ENCODE measurements at places on chromosomes 12 and 14.

DNA sequence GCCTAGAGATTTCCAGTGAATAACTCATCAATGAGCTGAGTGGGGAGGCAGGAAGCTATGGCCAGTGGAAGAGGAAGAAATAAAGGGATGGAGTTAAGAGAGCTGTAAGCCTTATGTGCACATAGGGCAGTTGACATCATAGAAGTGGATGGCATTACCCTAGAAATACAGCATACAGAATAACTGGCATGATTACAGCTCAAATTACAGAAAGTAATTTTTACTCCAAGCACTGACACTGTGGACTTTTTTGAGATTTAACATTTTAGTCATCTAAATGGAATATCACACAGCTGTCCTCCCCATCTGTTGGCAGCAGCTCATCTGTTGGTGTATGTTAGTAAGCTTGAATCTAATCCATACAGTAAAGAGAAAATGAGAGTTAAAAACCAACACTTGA is 5.4 kb upstream of the IPO8 start:
- DNase-seq = no peak

- DNase-seq = no peak
Measured at GRCh38 chr14:24576771-24577170, 721 bp upstream of the CTSG start.

GRCh38 chr12:113232840-113233585 is 11.7 kb downstream of the TPCN1 start:
- DNase-seq = peak; percentile 38

GRCh38 chr12:8594072-8594471 is 18.6 kb downstream of the AICDA start:
- DNase-seq = no peak

DNA sequence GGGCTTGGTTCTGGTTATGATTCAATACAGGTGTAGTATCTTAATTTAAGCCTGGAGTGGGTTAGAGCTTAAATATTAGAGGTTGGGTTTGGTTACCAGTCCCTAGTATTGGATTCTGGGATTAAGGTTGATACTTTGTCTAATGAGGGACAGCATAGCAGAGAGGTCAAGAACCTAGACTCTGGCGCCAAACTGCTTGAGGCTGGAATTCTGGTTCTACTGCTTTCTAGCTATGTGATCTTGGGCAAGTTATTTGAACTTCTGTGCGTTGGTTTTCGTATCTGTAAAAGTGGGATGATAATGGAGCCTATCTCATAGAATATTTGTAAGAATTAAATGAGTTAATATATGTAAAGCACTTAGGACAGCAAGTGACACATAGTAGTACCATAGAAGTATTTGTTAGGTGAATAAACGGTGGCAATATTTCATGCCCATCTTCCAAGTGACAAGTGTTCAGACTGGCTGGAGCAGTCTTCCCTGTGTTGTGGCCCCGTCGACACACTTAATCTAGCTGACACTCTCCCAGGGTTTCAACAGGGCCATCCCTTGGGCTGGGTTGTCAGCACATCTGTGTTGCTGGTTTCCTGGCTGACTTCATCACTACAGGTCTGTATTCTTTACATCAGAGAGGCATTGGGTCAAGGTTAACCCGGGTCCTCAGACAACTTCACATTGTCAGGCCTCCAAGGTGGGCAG is 3.0 kb downstream of the ENDOU start:
- no peak for DNase-seq

DNA sequence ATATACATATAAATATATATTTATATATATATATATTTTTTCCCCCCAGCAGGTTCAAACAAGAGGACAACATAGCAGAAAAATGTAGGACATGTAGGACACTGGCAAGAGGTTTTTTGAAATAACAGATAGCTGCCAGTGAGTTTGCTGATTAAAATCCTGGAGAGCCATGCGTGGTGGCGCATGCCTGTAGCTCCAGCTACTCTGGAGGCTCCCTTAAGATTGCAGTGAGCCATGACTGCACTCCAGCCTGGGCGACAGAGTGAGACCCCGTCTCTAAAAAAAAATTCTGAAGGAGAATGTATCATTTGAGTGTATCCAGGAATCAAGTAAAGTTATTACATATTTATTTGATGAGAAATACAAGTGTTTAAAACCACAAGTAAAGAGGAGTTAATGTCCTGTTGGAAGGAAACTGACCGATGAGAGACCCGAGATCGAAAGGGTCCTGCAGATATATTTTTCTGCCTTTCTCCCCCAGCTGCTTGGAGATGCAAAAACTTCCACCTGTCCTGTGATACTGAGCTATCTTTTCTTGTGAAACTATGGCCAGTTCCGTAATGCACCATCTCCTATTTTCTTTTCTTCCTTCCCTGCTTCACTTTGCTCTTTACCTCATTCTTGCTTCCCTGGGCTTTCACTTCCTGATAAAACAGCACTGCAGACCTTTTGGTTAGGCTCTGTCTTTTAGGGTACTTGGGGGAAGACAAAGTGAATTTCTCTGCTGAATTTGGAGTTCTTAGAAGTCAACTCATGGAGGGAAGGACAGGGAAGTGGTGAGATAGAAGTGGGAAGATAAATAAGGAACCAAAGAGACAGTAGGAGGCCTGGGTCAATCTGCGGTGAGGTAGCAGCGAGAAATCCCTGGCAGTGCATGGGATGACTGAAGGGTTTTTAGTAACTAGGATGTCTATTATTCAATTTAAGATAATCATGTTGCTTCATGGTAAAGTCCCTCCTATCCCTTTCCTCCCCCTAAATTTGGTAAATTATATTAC is 41.2 kb upstream of the SLC2A13 start:
- DNase-seq = no peak

DNA sequence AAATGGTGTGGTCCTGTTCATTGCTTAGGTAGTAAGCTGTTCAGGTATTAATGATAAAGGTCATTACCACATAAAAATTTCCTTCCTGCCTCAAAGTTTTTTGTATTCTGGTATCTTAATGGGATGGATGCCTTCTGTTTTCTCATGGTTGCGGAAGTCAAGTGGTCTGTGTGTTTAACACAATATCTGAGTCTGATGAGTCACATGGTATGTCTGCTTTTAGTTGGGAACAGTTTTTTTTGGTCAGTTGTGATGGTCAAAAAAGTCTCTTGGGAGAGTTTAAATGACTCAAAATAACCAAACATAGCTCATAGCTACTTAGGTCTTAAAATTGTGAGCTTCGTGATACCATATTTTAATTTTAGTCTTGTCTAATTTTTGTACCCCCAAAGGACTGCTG is 40.7 kb downstream of the STK38L start:
- DNase-seq = no peak

- DNase-seq = no peak
Measured at GRCh38 chr12:124008595-124008994, 35.6 kb downstream of the ZNF664 start.

GRCh38 chr12:39074063-39074462 is 168.7 kb upstream of the CPNE8 start:
- DNase-seq = no peak

- DNase-seq = no peak
Measured at GRCh38 chr12:129790930-129791329, 112.9 kb downstream of the TMEM132D start.

DNA sequence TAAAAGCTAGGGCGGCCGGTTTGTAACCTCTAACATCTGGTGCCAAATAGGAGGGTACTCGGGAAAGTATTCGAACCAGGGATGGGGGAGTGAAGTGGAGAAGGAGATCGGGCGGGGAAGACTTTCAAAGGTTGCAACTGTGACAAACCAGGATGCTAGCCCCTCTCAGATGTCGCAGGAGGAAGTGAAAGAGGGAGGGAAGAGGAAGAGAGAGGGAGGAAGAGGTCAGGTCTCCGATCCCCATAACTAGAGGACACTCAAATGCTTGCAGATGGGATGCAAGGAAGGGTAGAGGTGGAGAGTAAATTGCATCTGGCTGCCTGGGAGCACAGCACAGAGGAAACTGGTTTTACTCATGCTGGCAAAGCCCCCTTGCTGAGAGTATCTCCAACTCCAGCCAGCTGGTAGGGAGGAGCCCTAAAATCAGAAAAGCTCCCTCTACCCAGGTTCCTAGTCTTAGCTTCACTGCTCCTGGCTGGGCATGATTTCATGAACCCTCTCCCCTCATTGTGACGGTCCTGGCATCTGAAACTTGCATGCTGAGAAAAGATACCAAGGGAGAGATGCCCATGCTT is 696.7 kb upstream of the TBX3 start:
- no peak for DNase-seq

GRCh38 chr14:51544471-51544870 is 107.2 kb upstream of the FRMD6 start:
- DNase-seq = no peak

- DNase-seq = no peak
Measured at GRCh38 chr12:87779858-87780498, 249.2 kb downstream of the C12orf50 start.

GRCh38 chr12:70835948-70836347 is 84.6 kb downstream of the PTPRR start:
- no peak for DNase-seq

DNA sequence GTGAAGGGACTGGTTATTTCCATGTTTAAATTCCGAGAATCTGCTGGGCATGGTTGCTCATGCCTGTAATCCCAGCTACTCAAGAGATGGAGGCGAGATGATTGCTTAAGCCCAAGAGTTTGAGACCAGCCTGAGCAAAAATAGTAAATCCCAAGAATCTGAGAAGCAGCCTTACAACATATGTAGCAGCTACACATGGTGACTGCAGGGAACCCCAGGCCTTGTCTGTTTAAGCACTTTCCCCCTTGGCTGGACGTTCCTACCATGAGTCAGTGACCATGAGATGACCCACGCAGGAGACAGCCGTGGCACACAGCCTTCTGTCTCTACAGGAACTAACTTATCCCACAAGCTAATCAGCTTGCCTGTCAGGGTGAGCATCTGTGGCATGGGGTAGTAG is 5.5 kb upstream of the SLC24A4 start:
- DNase-seq = no peak

DNA sequence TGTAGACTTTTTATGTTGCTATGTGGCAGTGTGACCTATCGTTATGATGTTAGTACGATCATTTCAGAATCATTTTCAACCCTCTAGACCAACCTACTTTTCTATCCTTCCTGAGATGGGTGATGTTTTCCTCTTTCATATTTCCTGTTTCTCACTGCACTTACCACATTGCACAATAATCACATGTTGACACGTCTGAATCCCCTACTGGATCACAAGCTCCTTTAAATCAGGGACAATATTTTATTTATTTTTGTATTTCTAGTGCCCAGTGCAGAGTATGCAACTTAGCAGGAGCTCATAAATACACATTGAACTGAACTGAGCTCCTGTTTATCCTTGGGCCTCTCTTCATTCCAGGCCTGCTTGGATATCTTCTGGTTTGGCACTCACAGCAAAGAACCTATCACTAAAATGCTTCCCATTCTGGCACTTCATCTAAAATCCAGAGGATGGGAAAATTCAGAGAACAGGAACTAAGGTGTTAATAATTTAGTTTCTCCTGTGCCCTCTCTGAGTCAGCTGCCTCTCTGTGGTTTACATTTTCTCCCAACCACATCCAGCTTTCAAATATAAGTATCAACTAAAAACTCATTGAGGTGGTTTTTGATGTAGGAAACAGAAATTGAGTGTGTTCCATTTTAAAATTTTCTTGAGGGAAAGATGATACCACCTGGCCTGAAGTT is 69.4 kb upstream of the DYRK2 start:
- no peak for DNase-seq

DNA sequence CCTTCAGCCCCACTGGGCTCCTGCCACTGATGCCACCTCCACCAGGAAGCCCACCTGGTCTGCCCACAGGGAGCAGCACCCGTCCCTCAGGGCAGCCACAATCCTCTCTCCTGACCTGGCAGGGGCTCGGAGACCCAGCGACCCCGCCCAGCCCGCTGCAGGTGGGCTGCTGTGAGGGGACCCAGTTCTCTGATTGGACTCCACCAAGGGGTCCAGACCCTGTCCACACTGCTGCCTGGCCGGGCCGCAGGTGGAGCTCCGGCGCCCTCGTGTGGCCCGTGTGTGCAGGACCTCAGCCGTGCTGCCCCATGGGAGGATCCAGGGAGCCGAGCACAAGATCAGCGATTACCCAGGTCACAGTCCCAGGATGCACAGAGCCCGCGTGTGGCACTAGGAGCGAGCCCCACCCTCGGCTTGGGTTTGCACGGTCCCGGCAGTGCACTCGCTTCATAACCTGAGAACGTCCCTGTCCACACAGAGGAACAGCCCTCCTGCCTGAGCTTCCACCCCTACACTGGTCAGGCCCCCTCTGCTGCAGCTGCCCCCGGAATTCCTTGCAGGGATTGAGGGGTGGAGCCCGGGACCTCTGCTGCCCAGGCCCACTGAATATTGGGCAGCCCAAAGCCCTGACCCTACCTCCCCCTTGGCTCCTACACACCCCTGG is 35.4 kb upstream of the TMEM179 start:
- no peak for DNase-seq

Measured in activated CD8-positive, alpha-beta memory T cell treated with anti-CD3 and anti-CD28 coated beads for 1 hour (primary cell).